A172 (cell line): ENCODE measurements at places on chromosomes 1 and 21.

GRCh38 chr1:208985231-208985630 is 598.3 kb upstream of the CAMK1G start:
- DNase-seq, result peak; percentile 46

- no peak for DNase-seq
These were observed 38.9 kb downstream of the PLPP3 start for GRCh38 chr1:56540467-56540866.

DNA sequence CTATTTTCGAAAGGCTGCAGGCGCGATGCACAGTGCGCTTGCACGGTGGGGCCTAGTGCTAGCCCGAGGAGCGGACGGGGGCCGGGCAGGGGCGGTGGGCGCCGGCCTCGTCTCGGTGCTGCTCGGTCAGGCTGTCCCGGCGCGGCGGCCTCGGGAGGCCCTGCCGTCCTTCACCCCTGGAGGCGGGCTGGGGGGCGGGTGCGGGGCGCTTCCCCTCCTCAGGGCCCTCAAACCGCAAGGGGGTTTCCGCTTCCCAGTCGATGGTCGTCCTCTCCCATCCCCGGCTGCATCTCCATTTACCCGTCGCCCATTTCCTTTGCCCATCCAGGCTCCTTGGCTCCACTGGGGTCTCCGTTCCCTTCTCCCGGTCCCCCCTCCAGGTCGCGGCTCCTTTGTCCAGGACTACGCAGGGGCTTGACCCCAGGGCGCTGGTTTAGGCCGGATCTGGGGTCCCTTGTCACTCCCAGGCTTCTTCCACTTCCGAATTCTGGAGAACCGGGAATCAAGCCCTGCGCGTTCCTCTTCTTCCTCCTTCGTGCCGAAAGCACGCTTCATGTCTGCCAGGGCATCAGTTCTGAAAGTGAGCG is 196.3 kb upstream of the LMO4 start:
- no peak for DNase-seq

GRCh38 chr1:36204347-36204909 is 19.8 kb upstream of the THRAP3 start:
- DNase-seq, result no peak

- no peak for DNase-seq
These were observed 239.9 kb downstream of the DPYD start for GRCh38 chr1:97680894-97681293.

GRCh38 chr1:53459321-53460175 is at the start of gene DMRTB1:
Gene DMRTB1 (plus strand): TSS chr1:53459399. CDS start chr1:53459454, 55 bp downstream.
- DNase-seq, result no peak

- DNase-seq, result no peak
These were observed 160.3 kb downstream of the ETS2 start for GRCh38 chr21:38965910-38966504.

DNA sequence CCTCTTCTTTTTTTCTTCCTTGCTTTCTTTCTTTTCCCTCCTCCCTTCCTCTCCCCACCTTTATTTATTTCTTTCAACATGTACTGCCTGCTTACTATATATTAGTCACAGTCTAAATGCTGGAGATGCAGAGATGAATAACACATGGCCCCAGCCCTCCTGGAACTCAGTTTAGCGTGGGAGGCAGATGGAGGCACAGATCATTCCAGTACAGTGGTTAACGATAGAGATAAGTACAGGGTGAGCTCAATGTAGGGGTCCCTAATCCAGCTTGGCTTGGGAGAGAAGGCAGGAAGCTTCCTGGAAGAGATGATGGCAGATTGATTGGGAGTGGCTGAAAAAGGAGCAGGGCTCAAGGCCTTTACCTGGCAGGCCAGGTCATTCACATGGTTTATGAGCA is 55.6 kb upstream of the PPP2R5A start:
- DNase-seq, result no peak

- DNase-seq, result peak; percentile 99
These were observed 13.2 kb downstream of the NAV1 start for GRCh38 chr1:201551877-201552731.

GRCh38 chr1:150106341-150106740 is 38.8 kb downstream of the VPS45 start:
- DNase-seq, result no peak

GRCh38 chr1:193355178-193355577 is 168.8 kb upstream of the B3GALT2 start:
- peak; percentile 34 for DNase-seq

- peak; percentile 41 for DNase-seq
These were observed 51.9 kb upstream of the FMOD start for GRCh38 chr1:203402629-203403337.

- DNase-seq, result no peak
These were observed 7.5 kb upstream of the MOV10 start for GRCh38 chr1:112666946-112667345.

DNA sequence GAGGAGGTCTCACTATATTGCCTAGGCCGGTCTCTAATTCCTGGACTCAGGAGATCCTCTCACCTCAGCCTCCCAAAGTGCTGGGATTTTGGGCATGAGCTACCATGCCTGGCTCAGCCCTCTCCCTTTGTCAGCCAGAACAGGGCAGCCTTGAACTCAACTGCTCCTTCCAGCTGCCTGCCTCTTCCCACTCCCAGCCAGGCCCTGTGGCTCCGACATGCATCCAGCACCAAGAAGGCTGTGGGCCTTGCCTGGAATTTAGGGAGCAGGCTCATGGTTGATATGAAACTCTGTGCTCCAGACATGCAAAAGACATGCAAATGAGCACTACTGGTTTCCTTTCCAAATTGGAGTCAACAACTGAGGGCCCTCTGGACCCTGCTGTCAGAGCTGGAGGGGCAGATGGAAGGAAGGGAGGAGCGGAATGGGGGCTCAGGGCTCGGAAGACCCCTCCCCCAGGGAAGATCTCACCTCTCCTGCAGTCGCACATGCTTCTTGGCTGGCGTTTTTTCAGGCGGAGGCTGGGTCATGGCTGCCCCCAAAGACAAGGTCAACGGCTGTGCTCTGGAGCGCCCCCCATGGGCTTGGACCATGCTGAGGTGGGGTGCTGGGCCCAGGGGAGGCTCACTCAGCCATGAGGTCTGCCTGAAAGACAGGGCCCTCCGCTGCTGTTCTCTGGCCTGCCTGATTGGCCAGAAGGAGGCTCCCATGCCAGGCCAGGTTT is 1.4 kb downstream of the PTPN7 start:
- no peak for DNase-seq

DNA sequence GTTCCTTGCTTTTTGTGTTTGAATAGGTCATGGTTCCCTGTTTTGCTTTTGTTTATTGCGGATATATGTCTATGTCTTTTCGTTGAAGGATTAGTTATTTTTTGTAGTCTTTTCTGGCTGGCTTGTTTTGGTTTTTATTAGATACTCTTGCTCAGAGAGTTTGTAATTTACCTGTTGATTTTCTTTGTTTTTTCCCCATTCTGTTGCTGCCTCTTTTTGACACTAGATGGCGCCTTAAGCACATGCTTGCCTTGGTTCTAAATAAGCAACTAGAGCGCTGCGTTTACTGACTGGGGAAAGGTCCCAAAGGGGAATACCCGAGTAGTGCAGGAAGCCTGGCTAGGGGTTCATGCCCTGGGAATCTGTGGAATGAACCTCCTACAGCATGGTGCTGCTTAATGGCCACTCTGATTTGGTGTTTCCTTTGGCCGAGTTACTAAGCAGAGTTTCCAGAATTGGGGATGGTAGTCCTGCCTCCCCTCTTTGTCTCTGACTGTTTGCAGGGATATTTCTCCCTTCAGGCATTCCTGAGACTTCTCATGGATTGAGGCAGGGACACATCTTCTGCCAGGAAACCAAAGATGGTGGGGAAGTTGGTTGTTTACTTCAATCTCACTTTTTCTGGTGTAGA is 143.2 kb downstream of the PTPRU start:
- DNase-seq, result peak; percentile 8

DNA sequence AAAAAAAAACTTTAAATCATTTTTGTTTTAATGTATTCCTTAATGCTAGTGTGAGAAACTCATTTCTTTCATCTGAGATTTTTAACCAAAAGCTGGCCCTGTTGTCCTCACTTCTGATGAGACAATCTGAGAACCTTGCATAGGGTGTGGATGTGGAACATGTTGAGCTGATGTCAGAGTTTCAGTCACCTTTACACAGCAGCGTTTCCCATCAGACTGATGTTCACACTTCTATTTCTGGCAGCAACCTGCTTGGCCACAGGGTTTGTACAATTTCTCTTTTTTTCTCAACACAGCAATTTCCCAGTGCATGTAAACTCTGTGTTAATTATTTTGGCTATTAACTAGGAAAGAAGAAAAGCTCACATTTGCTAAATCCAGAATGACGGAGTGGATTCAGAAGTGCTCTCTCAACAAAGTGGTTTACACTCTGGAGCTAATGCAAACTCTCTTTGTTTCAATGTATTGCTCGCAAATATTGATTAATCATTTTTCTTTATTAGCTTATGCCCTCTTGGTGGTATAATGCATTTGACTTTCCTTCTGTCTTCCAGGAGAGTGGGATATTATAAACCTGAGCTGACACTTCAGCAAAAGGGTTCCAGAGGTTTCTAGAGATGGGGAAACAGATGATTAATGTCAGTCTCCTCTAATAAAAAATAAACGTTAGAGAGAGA is 70.5 kb upstream of the HSPA13 start:
- no peak for DNase-seq

GRCh38 chr1:32886004-32886827 is at the start of gene HPCA:
Gene HPCA (plus strand): TSS chr1:32886491. CDS start chr1:32888899, 2,408 bp downstream.
- DNase-seq, result peak; percentile 30

DNA sequence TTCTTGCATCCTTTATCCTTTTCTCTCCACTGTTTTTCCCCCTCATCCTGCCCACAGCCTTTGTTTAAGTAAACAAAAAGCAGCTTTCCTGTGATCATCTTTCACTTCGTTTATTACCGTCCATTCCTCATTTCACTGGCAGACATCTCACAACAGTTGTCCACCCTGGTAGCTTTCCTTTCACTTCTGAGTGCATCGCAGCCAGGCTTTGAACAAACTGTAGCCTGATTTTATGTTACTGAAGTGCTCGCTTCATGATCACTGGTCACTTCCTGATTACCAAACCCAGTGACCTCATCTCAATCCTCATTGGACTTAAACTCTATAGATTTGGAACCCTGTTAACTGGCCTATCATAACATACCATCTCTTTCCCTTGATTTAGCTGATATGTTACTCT is 67.7 kb downstream of the SDCCAG8 start:
- no peak for DNase-seq

GRCh38 chr21:45622416-45623097 is 21.0 kb upstream of the PCBP3 start:
- no peak for DNase-seq

DNA sequence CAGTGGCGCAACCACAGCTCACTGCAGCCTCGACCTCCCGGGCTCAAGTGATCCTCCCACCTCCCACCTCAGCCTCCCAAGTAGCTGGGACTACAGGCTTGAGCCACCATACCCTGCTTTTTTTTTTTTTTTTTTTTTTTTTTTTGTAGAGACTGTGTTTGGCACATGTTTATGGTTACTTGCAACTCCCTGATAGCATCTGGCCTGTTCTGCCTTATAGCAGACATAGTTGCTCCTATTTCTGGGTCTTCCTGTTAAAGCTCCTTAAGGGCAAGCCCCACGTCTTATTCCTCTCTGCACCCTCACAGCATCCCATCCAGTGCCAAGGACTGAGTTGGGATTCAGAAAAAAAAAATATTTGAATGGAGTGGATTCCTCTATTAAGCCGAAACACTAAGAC is 17.1 kb upstream of the CNR2 start:
- no peak for DNase-seq

- no peak for DNase-seq
These were observed 79.9 kb downstream of the ITPKB start for GRCh38 chr1:226659136-226659535.

- no peak for DNase-seq
These were observed 254.5 kb downstream of the DNM3 start for GRCh38 chr1:172095846-172096245.

DNA sequence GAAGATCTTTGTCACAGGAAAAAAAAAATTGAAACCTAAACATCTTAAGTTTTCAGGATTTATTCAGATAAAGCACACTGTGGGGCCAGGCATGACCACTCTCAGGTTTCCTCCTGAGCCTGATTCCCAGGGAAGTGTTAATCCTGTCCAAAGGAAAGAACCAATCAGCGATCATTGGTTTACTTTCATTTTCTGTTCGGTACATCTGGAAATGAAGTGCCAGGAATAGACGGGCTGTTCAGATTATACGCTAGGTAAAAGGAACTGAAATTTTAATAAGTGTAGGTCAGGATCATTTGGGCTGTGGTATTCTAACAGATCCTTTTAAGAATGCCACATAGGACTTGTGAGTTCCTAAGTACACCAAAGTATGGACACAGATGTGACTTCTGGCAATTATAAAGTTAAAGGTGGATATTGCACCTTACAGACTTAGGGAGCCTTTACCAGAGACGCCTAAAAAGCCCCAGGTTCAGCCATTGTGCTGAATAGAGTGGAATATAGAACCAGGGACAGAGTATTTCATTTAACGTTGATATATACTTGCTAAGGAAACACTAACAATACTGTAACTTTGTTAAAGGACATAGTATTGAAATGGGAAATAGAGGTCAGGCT is 9.3 kb upstream of the CACYBP start:
- DNase-seq, result peak; percentile 87
